ENCODE measurements at places on chromosomes 3 and 15.

DNA sequence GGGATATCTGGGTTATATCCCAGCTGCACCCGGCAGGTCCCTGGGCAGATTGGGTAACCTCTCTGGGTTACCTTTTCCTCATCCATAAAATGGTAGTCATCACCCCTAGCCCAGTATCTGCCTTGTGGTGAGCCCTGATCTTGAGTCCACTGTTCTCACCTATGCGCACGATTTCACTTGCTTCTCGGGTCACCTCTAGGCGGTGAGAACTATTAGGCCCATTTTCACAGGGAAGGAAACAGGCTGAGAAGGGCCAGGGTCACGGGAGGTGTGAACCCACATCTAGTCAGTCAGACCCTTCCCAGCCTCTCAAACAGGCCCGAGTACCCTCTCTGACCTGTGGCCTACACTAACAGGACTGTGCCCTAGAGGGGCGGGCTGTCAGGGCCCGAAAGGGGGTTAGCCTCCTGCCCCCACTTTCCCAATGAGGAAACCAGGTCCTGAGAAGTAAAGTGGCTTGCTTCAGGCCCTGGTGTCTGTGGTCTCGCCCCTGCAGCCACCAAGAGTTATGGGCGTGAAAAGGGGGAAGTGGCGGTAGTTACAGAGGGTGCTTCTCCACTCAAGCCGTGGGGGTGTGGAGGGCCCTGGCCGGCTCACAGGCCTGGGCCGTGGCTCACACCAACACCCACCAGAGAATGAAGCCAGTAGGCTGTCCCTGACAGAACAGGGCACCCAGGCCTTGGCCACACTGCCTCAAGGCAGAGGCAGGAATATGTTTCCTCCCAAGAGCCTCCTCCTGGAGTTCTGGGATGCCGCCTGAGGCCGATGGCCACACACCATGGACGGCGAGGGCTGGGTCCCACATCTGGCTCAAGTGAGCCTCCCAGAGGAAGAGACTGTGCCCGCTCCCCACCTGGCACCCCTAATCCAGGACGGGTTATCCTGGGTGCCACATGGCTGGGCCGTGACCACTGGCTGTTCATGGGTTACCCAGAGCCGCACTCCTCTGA lies 19.5 kb downstream of the PSTPIP1 start:
- no peak for DNase-seq

GRCh38 chr3:146157325-146158060 lies 3.5 kb downstream of the PLOD2 start:
- no peak for DNase-seq

- no peak for DNase-seq
Measured at GRCh38 chr15:67967871-67968431, 86.2 kb upstream of the PIAS1 start.

- no peak for DNase-seq
Measured at GRCh38 chr3:126459763-126460127, 15.9 kb downstream of the ZXDC start.

GRCh38 chr3:134609821-134610431 lies 40.9 kb downstream of the KY start:
- DNase-seq = no peak

DNA sequence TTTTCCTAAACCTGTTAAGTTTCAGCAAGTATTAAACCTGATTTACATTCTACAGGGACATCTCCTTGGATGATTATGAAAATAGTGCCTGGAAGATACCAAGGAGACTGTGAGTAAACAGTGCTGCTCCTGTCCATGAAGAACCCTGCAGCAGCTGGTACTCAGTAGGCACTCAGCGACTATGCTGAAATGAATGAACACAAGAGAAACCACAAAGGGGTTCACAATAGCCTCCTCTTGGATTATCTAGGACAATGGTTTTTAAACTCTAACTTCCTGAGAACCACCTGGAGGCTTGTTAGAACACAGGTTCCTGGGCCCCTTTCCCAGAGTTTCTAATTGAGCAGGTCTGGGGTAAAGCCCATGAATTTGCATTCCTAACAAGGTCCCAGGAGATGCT lies 488.4 kb upstream of the UBE2E2 start:
- DNase-seq = no peak

DNA sequence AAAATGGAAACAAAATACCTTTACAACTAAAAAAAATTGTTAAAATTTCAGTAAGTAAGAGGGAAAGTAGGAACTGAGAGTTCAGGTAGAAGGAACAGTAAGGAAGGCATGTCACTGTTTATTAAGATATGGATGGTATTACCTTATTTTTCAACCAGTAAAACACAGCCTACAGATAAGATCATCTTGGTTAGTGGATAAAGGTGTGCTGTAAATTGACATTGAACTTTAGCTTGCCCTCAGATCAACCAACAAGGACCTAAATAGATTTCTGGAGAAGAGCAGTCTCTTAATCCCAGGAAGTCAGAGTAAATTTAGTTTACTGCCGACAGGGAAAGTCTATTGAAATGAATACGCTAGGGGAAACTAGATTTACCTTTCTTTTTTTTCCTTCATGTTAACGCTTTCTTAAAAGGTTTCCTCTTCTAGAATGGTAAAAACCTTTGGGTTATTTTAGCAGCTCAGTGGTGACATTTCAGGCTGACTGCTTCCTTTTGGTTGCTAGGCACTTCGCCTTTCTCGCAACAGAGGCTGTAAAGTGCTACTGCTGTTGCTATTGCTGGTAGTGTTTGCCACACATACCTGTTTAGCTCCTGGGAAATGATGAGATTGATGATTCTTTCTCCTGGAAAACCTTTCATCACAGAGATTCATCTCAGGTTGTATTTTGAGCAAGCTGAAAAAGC lies 12.9 kb downstream of the DZIP3 start:
- no peak for DNase-seq

DNA sequence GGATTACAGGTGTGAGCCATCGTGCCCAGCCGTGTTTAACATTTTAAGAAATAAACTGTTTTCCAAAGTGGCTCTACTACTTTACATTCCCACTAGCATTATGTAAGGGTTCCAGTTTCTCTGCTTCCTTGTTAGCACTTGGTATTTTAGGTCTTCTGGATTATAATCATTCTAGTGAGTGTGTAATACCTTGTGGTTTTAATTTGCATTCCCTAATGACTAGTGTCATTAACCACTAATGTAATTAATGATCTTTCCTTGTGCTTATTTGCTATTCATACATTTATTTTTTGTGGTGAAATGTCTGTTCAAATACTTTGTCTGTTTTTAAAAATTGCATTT lies 30.7 kb downstream of the ARIH2 start:
- no peak for DNase-seq

DNA sequence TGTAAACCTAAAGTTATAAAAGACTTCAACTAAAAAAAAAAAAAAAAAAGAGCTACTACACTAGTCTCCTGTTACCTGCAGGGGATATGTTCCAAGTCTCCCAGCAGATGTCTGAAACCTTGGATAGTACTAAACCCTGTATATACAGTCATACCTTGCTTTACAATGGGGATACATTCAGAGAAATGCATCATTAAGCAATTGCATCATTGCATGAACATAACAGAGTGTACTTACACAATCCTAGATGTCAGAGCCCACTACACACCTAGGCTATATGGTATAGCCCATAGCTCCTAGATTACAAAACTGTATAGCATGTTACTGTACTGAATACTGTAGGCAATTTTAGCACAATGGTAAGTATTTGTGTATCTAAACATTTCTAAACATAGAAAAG lies 119.1 kb downstream of the GMPS start:
- DNase-seq = no peak

DNA sequence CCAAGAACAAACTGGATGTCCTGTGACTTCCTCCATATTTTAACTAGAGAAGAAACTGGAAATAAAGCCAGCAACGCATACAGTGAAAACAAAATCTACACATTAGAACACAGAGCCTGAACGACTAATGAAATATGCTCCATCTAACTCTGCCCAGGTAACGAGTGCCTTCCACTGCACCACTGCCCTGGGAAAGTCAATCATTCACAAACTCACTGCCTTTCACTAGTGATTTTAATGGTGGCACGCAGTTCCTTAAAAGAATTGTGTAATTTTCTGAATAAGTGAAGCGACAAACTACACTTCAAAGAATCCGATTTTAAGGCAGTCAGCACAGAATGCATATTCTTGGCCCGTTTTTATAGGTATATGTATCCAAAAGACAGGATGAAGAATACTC lies 416.0 kb downstream of the SHQ1 start:
- DNase-seq = no peak

DNA sequence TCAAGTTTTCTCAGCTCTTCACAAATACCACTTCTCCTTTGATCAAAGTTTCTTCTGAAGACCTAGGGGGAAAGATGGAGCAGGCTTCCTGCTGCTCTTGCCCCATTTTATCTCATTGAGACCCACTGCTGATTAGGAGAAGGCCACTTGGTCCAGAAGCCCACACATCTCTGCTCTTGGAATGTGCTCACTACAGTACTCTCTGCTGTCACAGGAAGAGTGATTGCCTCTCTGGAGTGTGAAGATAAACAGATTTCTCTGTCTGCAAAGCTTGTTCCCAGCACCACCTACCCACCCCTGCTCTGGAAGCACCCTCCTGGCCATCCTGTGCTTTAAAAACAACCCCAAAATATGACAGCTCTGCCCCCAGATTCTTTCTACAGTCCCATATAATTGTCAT lies 41.3 kb upstream of the PRTG start:
- DNase-seq = no peak

GRCh38 chr3:152269056-152269830 lies 514 bp downstream of the MBNL1 start:
- DNase-seq = peak; percentile 57

- DNase-seq = no peak
Measured at GRCh38 chr15:85404176-85404917, 23.9 kb downstream of the AKAP13 start.

DNA sequence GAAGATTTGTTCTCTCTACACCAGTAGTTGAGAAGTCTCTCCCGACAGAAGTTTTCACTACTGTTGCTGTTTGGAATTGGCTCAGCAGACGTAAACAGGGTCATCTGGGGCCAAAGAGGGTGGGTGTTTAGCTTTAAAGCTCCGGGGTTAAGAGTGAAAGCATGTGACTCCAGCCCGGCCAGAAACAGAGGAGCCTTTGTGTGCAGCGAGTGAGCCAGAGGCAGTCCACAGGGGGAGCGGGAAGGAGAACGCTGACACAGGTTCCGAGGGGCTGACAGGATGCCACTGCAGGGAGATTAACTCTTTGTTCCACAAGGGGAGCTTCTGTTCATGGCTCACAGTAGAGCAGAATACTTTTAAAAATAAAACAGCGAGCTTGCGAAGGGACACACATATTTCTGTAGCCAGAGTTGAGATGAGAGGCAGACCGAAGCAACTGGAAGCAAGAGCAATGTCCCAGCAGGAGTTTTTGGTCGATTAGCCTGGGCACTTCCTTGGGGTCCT lies 26.9 kb downstream of the BMF start:
- no peak for DNase-seq

DNA sequence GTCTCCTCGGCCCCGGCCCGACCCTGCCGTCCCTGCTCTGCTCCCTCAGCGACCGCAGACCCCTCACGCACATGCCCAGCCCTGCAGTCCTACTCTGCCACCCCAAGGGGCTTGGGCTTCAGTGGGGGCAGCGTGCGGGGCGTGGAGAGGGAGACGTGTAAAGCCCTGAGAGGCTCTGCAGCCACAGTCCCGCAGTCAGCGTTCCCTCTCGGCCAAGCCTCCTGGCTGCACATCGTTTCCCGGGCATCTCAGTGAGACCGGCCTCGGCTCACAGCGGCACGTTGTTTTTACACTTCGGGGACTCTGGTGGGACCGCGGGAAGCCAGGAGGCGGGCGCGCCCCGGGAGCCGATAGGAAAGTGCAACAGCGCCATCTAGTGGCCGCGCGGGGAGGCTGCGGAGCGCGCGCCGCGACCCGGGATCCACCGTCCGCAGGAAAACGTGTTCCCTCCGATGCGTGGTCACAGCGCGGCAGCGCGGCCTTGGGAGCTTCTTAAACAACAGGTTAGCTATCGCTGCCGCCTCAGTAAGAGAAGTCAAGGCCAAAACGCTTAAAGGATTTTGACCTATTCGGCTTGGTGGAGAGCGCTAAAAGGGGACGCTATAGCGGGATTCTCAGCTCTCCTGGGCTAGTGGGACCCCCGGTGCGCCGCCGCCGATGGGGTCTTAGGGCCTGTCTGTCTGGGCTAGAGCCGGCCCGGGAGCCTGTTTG lies 226.8 kb upstream of the IGF1R start:
- DNase-seq = no peak

GRCh38 chr3:67657192-67657591 lies 2.8 kb upstream of the SUCLG2 start:
- no peak for DNase-seq

GRCh38 chr3:112379020-112379690 lies 46.2 kb downstream of the CD200 start:
- DNase-seq = no peak

- DNase-seq = no peak
Measured at GRCh38 chr3:8619548-8619947, 25.1 kb downstream of the SSUH2 start.

DNA sequence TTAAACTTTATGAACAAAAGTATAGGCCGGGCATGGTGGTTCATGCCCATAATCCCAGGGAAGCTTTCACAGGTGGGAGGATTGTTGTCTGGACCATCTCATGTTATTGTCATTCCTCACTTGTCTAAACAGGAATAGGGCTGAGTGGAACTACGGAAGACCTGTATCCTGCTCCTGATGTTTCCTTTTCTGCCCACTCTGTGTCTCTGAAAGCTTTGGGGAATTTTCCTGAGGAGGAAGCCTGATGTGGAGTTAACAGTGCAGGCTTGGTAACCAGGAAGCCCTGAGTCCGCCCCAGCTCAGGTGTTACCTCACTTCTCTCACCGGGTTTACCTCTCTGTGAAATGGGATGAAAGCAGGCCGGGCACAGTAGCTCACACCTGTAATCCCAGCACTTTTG lies 2.0 kb upstream of the SS18L2 start:
- no peak for DNase-seq

- DNase-seq = no peak
Measured at GRCh38 chr15:51390966-51391422, 49.5 kb downstream of the GLDN start.

DNA sequence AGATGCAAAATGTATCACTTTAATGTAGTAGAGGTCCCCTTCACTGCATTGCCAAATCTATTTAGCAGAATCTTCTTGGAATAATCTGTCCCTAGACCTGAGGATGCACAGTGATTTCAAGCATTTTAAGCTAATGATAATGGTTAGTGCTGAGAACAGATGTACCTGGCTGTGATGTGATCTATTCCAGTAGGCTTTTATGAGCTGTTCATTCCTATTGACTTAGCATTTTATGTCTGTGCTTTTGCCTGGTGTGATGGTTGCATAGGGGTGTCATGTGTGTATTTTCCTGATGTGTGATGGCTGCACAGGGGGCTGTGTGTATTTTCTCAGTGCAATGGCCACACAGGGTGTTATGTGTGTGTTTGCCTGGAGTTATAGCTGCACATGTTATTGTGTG lies 272.9 kb downstream of the TIGIT start:
- no peak for DNase-seq
